Effector CD4-positive, alpha-beta T cell (primary cell): ENCODE measurements at places on chromosomes 4 and X.

DNA sequence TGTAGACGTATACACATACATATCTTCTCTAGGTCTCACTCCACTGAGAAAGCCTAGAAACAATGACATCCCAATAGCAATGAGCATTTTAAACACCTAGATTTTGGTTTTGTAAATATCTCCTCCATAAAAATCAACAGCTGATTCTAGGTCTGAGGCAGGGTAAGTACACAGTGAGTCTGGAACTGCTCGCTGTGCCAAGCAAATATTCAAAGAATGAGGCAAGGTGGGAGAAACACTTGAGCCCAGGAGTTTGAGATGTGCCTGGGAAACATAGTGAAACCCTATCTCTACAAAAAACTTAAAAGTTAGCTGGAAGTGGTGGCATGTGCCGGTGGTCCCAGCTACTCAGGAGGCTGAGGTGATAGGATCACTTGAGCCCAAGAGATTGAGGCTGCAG is 22.2 kb downstream of the ABCG2 start:
- no peak for DNase-seq

DNA sequence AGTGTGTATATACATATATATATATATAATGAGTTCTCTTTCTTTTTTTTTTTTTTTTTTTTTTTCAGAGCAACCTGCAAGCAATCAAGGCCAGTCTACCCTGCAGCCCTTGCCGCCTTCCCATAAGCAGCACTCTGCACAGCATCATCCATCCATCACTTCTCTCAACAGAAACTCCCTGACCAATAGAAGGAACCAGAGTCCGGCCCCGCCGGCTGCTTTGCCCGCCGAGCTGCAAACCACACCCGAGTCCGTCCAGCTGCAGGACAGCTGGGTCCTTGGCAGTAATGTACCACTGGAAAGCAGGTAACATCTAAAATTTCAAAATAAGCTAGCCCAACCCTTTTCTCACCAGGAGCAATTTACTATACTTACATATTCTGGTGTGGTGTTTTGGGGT is 316.3 kb downstream of the DCTD start:
- no peak for DNase-seq

DNA sequence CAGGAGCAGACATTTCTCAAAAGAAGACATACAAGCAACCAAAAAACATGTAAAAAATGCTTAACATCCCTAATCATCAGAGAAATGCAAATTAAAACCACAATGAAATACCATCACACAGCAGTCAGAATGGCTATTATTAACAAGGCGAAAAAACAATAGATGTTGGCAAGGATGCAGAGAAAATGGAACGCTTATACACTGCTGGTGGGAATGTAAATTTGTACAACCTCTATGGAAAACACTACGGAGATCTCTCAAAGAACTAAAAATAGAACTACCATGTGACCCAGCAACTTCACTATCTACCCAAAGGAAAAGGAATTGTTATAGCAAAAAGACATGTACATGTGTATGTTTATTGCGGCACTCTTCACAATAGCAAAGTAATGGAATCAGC is 71.5 kb downstream of the PPP4R3C start:
- DNase-seq, result no peak

GRCh38 chr4:40812856-40813255 is 63.1 kb downstream of the NSUN7 start:
- no peak for DNase-seq

DNA sequence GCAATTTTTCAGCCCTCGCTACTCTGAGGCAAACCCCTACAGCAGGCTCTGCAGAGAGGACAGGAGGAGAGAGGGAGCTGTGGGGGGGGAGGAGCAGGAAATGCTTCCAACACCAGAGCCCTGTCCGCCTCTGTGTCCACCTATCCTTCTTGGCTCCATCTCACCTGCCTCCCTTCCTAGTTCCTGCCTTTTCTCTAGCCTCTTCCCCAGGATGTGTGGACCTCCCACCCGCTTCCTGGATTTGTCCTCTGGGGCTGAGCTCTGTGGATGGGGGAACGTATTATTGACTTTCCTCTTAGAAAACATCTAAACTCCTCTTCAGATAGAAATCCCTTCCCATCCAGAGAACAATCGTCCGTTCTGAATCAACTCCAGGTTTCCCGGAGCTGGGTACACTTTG is 14.4 kb downstream of the ASMT start:
- DNase-seq, result no peak

DNA sequence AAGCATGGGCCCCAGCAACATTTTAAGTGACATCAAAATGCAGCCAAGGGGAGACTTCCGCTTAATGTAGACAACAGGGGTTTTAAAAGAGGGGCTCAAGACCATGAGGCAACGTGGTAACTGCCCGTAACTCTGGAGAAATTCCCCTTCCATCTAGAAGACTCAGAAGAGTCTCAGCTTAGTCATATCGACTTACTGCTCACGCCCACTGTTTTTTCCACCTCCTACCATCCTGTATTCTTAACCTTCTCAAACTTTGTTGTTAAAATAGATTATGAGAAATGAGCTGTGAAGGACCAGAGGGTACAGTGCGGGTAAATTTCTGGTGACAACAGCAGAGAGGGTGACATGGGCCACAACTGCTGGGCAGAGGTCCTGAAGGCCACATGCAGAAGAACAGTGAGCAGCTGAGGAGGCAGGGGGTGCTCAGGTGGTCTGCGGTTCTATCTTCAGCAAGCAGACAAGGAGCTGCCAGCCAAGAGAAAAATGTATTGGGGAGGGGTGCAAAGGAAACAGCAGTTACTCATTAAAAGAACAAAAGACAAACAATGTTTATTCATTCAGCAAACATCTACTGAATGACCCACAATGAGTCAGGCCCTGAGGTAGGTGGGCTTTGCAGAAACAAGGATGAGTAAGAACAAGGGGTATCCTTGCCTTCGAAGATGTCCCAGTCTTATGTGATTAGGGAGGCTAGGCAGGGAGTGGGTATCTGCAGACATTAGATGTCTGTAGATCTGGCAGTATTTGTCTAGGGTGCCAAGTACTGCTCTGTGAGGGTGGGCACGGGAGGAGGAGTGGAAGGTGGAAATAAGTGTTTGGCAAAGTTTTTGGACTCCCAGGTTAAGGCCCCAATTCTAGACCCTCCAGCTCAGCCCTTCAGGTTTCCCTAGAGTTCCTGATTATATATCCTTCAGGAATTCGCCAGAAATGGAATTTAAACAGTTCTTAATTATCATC is 175.3 kb downstream of the TSPAN5 start:
- no peak for DNase-seq

DNA sequence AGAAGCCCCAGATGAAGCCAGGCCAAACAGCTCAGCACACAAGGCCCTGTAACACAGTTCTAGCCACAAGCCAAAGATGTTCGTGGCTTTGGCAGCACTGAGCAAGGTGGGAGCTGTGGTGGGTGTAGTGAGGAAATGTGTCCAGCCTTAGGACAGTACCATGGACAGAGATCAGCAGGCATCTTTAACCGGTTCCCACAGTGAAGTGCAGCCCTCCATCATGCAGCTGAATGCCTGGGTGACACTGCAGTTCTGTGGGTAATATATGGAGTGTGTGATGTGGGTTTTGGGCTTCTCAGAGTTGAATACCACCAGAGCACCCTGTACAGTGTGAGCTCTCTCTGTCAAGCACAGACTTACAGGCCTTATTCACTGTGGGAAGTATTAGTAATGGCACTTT is 6.0 kb upstream of the NEXMIF start:
- no peak for DNase-seq

GRCh38 chr4:145298885-145299284 is 118.5 kb upstream of the OTUD4 start:
- DNase-seq, result no peak

GRCh38 chr4:113069212-113069892 is 19.9 kb downstream of the ANK2 start:
- no peak for DNase-seq

DNA sequence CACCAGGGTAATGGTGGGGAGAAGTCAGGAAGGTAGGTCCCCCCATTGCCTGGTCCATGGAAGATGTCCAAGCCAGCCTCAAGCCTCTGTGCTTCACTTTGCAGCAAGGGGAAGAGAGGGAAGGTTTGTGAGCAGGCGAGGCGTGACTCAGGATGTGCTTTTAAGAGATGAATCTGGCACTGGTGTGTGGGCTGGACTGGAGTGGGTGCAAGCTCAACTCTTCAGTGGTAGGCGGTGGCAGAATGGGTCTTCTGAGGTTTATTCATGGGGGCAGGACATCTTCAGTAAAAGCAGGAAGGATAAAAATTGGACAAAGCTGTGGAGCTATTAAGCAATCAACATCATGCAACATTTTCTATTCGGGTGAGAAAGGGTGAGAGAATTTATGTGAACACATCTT is 19.4 kb downstream of the GPM6B start:
- no peak for DNase-seq

DNA sequence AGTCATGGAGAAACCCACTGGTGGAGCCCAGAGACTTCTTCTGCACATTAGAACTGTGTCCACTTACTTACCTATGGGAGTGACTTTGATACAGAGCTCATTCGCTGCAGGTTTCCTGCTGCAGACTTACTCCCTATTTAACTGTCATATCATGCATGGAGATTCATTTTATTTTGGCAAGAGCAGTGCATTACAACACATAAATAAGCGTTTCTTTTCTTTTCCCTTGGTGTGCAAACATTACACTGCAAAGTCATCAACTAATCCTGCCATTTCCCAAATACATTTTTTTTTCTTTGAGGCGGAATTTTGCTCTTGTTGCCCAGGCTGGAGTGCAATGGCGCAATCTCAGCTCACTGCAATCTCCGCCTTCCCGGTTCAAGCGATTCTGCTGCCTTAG is 230.9 kb upstream of the SFRP2 start:
- DNase-seq, result no peak

DNA sequence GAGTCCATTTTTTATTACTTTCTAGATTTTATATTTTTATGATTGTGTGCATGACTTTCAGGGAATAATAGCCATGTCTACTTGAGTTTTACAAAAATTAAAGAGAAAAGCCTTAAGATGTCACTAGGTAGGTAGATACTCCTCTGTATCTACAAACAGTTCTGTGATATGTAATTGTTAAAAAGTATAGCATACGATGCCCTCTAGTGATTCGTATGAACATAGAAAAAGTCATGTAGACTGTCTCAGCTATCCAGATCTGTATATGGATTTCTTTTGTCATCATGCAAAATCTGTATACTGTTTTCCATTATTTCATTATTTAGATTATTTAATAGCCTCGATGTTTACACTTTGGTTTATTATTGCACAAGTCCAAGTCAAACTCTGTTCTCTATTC is 856.6 kb downstream of the CENPC start:
- DNase-seq, result no peak

DNA sequence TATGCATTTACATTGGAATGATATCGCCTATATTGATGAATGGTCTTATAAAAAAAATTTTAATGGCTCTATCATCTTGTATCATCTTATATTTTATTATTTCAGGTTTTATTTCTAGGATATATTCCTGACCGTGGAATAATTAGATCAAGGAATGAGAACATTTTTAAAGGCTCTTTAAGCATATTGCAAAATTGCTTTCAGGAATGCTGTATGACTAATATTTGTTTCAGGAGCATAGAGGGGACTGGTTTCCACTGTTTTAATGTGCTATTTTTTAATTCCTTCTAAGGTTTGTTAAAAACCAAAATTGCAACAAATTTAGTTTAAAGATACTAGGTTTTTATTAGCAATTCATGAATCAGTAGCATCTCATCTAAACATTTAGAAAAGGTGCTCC is 120.2 kb downstream of the BMPR1B start:
- no peak for DNase-seq

GRCh38 chrX:30791296-30792278 is 97.5 kb downstream of the TAB3 start:
- no peak for DNase-seq

DNA sequence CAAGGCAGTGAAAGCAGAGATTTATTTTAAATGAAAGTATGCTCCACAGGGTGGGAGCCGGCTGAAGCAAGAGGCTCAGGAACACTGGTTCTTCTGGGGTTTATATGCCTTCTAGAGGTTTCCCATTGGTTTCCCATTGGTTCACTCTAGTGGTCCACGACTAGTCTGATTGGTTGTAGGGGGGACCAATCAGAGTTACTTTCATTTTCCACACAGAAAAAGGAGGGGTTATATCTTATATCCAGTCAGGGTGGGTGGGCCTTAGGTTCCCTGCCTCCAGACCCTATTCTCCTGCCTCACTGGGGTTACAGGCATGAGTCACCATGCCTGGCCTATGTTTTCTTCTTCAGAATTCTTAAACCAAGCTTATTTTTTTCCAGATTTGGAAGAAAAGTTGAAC is 101.6 kb downstream of the KLHL8 start:
- DNase-seq, result no peak

DNA sequence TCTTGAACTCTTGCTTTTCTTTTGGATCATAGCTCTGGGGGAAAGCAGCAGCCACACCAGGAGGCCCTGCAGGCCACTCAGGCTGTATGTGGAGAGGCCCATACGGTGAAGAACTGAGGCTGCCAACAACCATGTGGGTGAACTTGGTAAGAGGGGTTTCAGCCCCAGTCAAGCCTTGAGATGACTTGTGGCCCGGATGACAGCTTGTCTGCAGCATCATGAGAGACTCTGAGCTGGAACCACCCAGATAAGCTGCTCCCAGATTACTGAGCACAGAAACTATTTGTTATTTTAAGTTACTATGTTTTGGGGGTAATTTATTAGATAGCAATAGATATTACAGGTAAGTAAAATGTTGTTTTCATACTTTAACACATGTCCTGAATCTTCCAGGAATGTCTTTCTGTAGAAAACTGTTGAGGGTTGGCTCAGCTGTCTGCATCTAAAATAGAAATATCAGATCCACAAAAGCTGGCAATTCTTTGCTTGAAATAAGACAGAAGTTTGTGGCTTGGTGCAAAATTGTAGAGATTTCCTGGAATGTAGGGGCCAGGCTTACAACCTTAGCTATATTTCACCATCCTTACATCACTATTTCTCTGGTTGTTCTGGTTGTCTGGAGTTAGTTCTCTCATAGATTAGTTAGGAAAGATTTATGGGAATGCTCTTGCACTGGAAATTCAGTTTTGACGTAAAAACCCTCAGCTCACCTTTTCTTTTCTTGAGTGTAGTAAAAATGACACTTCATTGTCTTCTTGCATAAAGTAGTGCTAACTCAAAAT is 272.1 kb downstream of the RAPGEF2 start:
- no peak for DNase-seq

DNA sequence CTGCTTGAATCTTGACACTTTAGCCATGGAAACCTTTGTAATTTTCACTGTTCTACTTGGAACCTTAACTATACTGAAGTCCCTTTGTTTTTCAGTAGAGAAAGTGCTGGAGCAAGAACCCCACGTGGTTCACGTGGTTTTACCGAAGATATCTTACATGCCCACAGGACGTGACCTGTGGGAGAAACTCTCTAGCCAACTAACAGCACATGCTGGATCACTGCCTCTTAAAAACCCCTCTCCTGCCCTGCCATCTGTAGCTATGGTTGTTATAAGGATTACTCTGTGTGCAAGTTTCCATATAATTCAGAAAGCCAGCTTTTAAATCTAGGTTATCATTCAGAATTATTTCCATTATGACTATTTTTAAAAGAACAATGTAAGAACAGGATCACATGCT is 30.2 kb downstream of the SPANXD start:
- no peak for DNase-seq

GRCh38 chr4:15145709-15146108 is 143.4 kb downstream of the CPEB2 start:
- DNase-seq, result no peak
